ENCODE measurements at places on chromosomes 7 and 10. TPM values are rescaled to one million over a fixed set of nuclear protein-coding genes. Genes with fewer than 3 reads are reported as not detected.

DNA sequence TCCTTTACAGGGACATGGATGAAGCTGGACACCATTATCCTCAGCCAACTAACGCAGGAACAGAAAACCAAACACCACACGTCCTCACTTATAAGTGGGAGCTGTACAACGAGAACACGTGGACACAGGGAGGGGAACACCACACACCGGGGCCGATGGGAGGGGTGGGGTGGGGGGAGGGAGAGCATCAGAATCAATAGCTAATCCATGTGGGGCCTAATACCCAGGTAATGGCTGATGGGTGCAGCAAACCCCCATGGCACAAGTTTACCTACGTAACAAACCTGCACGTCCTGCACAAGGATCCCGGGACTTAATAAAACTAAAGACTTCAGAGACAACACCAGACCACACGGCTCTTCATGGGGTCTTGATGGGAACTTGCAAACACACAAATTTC, 82.2 kb upstream of the DIP2C start:
- DNase-seq = no peak

H2BK1 gene
- total RNA-seq = not detected

WBP1L gene
- 114 TPM for total RNA-seq

- DNase-seq = no peak
These were observed 18.0 kb upstream of the TBXAS1 start for GRCh38 chr7:139811066-139811465.

ARHGEF35 gene
- total RNA-seq = 4.3 TPM

GRCh38 chr10:21524526-21525366, 736 bp downstream of the SKIDA1 start:
- DNase-seq = no peak

LBX1 gene
- not detected for total RNA-seq

DNA sequence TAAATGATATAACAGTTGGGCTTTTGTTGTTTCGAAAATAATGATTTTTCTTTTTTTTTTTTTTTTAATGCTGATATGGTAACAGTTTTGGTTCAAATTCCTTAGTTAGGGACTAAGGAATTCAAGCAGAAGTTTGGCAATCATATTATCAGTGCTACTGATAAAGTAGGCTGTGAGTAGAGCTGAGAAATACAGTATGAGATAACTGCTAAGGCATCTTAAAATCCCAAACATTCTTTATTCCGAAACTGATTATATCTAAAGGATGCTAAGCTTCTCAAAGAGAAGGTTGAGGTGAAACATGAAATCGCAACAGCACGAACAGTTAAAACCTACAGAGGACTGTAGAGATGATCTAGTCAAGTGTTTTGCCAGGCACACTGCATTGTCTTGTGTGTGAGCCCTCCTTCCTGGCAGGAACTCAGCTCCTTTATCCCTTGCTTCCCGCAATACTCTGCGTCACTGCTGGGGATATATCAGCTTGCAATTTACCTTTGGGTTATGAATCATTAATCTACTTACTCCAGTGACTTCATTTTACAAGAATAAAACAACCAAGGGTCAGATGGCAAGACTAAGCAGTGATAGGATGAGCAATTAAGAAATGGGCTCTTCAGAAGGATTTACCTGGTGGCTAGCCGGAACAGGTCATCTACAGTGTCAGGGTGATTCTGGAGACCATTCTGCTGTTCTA, 36.7 kb downstream of the IRF5 start:
- no peak for DNase-seq

GRCh38 chr10:111297351-111297848, 220.6 kb downstream of the ADRA2A start:
- no peak for DNase-seq
